ENCODE measurements at places on chromosomes 7 and 10.

GRCh38 chr10:122152544-122152943 lies 118.6 kb upstream of the BTBD16 start:
- DNase-seq: no peak

DNA sequence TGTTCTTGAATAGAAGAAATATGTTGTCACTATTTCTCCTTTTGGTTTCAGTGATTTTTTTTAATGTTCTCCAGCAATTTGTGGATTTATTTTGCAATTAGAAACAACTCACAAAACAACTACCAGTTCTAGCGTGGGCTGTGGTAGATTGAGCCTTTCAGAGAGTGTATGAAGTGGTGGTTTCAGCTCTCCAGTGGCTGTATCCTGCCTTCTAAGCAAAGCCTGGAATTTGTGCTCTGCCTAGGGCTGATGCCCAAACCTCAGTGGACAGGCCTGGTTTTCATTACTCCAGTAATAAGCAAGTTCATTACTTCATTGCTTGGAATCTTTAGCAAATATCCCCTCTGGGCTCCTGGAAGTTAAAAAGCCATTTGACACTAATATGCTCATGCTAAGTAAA lies 35.9 kb downstream of the APBB1IP start:
- DNase-seq: no peak

GRCh38 chr10:112655722-112656121 lies 208.7 kb downstream of the VTI1A start:
- DNase-seq: no peak

DNA sequence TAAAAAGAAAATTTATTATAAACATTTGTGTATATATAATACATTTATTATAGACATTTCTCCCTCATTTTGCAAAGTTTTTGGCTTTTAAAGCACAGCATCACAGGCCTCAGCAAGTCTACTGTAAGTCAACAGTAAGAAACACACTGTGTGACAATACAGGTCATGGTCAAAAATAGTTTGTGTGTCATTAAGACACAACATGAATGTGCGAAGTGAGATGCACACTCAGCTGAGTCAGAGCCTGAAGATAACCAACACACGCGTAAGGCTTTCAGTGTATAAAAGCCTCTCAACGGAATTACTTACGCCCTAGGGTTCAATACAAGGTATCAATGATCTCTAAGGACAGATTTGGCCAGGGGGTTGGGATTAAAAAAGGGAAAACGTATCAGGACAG lies 157.6 kb downstream of the PIP4K2A start:
- DNase-seq: no peak

DNA sequence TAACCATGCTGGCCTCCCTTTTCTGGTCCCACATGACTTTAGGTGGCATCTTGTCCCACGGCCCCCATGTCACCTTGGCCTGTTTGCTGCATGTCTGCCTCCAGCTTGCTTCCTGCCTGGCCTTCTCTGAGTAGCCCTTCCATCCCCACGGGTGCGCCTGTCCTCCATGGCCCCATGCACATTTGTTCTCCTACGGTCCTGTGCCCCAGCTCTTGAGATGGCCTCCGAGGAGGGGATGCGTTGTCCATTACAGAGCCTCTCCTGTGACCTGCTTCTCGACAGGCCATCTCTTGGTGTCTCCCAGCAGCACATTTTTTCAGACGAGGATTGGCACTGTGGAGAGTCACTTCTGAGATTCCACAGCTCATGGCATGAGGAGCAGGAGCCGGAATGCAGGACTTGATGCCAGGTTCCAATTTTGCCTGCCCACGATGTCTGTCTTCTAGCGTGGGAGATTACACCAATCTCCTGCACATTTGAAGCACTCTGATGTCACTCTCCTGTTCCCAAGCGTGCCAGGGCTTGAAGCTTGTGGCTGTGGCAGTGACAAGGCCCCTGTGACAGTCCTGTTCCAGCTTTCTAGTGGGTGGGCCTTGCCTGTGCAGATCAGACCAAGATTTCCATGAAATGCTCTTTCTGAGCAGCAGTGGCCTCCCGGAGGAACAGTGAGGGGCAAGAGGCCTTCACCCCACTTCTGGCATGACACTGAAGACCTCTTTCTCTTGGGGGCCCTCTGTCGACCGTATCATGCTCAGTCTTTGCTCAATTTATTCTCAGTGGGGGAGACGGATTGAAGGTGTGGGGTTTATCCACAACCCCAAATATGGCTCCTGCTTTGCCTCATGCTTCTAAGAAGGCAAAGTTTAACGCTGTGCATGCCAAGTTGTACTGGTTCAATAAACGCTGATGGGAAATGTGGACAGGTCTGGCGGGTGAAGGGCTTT lies 13.4 kb downstream of the WDFY4 start:
- DNase-seq: no peak

- no peak for DNase-seq
Observed at GRCh38 chr7:124959676-124960075, 30.1 kb upstream of the POT1 start.

GRCh38 chr7:14834456-14834855 lies 68.1 kb downstream of the DGKB start:
- no peak for DNase-seq

DNA sequence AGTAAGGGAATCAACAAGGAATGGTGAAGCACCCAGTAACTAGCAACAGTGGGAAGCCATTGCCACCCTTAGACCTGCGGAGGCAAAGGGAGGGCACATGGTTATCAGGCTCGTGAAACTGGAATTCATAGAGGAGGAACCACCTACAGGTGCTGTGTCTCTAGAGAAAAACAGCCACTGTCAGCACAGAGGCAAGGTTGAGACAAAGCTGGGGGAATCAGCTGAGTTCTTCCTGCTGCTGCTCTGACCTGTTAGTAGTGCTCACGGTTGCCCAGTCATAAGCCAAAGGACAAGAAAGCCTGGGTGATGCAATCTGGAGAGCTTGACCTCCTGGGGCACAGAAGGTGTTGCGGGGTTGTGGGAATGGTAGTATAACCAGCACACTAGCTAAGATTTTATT lies 110.1 kb downstream of the TPST1 start:
- no peak for DNase-seq

DNA sequence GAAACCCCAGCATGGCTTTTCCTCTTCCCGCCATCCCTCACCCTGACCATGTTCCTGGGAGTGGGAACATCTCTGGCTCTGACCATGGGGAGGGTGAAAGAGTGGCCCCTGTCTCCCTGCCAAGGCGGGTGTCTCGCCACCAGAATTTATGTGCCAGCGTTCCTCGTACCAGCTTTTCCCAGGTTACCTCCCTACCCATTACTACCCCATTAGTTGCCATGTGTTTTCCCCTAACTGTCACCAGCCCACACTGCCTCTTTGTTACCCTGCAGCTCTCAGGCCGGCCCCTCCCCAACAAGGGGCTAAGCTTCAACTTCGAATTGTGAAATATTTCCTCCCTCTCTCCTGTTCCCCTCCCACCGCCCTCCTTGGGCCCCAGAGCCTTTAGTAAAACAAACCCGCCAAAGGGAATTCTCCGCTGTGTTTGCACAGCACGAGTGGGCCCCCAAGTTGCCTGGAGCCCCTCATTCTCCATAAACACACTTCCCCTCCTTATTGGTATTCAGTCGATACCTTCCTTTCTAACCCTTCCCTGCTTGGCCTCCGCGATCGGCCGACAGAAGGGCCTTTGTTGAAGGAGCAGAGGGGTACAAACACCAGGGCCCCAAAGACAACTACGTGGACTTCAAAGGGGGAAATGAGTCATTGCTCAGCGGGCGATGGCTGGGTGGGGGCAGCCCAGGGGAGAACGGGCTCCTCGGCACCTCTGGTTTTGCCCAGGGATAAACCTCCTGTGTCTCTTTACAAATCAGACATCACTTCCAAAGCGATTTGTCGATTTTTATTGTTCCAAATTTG lies 45.5 kb downstream of the SLIT1 start:
- DNase-seq: no peak

DNA sequence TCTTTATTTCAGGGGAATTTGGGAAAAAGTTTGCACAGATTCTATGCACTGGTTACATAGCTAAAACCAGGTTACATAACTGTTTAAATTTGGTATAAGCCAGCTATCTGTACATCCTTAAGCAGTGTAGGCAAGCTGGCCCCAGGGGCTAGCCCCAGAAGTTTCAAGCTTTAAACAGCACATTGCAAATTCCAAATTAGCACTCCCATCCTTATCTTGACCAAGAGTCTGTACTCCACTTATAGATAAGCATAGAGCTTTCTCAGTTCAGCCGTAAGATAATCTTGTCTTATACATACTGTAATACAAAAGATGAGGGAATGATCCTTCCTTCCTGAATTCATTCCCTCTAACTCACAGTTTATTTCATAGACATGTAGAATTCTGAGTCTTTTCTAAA lies 109.3 kb downstream of the SPAG6 start:
- DNase-seq: no peak

- no peak for DNase-seq
Observed at GRCh38 chr7:127935847-127936376, 95.3 kb downstream of the LRRC4 start.

DNA sequence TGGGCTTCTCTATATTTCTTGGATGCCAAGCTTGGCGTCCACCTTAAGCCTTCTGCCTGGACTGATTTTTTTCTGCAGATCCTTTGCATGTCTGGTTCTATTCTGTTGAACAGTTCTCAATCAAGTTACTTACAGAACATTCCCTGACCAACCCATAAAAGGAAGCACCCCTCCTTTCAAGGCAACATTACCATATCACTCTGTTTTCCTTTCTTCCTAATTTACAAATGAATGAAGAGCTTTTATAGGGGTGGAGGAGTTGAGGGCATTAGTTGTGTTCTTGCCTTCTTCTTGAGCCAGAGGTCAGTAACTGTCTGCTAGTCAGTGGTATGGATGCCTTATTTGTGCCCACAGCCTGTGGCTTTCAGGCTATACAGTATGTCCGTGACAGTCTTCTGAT lies 361.0 kb downstream of the PHTF2 start:
- no peak for DNase-seq

GRCh38 chr7:118855290-118855689 lies 630.8 kb downstream of the ANKRD7 start:
- DNase-seq: no peak
